ENCODE measurements at places on chromosomes 3 and 15.

- DNase-seq, result no peak
Measured at GRCh38 chr3:128324911-128325592, 141.6 kb downstream of the DNAJB8 start.

GRCh38 chr3:188465311-188465710 is 311.4 kb downstream of the LPP start:
- DNase-seq, result no peak

- no peak for DNase-seq
Measured at GRCh38 chr15:98901434-98902072, 106.0 kb downstream of the PGPEP1L start.

GRCh38 chr3:12752102-12752501 is 7.0 kb downstream of the TMEM40 start:
- no peak for DNase-seq

GRCh38 chr15:42059661-42060476 is 34.5 kb downstream of the PLA2G4D start:
- DNase-seq, result peak; percentile 62

GRCh38 chr15:38440353-38441129 is 13.4 kb upstream of the FAM98B start:
- peak; percentile 86 for DNase-seq

GRCh38 chr3:105661461-105661860 is 207.4 kb downstream of the CBLB start:
- DNase-seq, result no peak

DNA sequence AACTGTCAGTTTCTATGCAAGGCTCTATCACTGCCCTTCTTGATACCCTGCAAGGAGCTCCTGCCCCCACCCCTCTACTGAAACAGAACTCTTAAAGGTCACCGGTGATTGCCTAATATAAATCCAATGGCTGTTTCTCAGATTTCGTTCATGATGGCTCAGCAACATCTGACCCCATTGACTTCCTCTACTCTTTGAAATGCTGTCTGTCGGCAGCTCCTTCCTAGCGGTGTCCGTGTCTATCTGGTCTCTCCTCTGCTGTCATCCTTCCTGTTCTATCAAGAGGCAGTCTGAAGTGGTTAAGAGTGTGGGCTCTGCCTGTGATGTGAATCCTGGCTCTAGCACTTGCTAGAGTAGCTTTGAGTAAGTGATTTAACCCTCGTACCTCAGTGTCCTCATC is 5.5 kb downstream of the TMEM266 start:
- DNase-seq, result no peak

GRCh38 chr15:101526890-101527289 is 37.4 kb upstream of the PCSK6 start:
- no peak for DNase-seq

DNA sequence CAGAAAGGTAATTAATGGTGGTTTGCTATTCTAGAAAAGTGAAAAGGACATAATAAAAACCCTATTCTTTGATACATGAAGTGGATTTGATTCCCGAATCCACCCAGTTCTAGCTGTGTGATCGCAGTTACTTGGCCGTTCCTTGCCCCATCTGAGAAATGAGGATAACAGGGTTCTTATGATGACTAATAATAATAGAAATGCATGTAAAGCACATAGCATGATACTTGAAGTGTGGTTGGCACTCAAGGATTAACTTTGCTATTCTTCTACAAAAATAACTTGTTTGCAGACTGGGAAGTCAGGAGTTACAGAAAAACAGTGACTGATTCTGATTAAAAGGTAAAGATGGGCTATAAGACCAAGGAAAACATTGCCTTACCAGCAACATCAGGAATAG is 26.8 kb downstream of the PARL start:
- no peak for DNase-seq

DNA sequence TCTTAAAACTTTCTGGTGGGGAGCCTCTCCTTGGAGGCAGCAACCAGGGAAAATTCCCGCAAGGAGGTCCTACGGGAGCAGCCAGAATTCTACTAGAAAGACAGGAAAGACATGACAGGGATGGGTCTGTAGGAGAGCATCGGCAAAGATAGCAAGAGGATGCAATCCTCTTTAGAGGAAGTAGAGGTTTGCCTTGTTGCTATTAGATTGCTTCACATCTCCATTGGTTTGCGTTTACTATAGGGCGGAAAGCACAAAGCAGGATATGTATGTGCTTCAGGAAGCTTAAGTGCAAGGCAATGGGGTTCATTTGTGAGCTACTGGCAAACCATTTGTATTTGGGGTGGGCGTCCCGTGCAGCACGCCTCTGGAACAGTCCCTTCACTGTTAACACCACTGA is 193.0 kb downstream of the RORA start:
- DNase-seq, result no peak

DNA sequence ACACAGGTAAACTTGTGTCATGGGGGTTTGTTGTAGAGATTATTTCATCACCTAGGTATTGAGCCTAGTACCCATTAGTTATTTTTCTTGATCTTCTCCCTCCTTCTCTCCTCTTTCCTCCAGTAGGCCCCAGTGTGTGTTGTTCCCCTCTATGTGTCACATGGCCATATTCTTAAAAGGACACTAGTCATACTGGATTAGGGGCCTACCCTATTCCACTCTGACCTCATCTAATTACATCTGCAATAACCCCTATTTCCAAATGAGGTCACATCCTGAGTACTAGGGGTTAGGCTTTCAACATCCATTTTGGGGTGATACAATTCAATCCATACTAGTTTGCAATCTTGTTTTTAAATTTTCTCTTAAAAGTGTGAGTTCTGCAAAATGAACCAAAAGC is 142.8 kb downstream of the IMPG2 start:
- DNase-seq, result no peak

- no peak for DNase-seq
Measured at GRCh38 chr3:41848753-41849574, 112.9 kb downstream of the ULK4 start.

- DNase-seq, result no peak
Measured at GRCh38 chr3:28334552-28334951, 14.0 kb upstream of the ZCWPW2 start.

GRCh38 chr3:196849180-196849741 is 18.5 kb upstream of the SENP5 start:
- no peak for DNase-seq

- DNase-seq, result no peak
Measured at GRCh38 chr15:86483936-86484335, 404.3 kb downstream of the AGBL1 start.

DNA sequence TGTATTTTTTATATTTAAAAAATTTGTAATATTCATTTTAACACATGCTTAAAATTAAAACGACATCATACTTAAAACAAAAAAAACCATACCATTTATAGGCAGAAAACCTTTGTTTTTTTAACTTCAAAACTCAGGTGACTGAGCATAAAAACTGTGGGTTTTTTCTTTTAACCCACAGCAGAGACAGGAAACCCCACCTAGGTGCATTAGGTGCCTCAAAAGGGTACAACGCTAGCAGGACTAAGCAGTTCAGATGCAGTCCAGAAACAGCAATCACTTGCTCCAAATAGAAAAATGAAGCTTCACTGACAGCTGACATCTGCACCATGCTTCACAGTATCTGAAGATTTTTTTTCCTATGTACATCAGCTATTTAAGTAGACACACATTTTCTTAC is 52.3 kb downstream of the GLB1 start:
- no peak for DNase-seq

DNA sequence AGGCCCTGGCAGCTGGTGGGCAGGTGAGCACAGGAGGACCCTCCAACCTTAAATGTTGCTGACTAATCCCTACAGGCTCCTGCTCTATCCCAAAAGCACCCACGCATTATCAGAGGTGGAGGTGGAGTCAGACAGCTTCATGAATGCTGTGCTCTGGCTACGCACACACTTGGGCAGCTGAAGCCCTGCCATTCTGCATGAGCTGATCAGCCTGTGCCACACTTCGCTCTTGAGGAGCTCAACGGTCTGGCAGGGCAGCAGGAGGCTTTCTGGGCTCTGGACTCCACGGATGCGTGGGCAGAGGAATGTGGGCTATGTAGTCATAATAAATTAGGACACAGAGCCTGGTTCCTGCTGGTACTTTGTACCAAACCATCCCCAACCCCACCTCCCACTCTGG is 6.1 kb downstream of the MST1 start:
- DNase-seq, result no peak

DNA sequence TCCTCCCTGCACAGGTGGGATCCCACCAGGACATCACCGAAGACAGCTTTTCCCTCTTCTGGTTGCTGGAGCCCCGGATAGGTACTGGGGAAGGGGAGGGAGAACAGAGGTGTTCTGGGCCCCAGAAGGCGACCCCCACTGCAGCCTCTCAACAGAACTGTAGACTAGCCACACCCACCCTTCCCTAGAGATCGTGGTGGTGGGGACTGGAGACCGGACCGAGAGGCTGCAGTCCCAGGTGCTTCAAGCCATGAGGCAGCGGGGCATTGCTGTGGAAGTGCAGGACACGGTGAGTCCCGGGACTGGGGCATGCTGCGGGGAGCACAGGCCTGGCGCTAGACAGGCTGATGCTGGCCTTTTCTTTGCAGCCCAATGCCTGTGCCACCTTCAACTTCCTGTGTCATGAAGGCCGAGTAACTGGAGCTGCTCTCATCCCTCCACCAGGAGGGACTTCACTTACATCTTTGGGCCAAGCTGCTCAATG is 809 bp downstream of the NDUFAF3 start:
- DNase-seq, result no peak

GRCh38 chr3:32975891-32976595 is 24.6 kb downstream of the CCR4 start:
- no peak for DNase-seq

DNA sequence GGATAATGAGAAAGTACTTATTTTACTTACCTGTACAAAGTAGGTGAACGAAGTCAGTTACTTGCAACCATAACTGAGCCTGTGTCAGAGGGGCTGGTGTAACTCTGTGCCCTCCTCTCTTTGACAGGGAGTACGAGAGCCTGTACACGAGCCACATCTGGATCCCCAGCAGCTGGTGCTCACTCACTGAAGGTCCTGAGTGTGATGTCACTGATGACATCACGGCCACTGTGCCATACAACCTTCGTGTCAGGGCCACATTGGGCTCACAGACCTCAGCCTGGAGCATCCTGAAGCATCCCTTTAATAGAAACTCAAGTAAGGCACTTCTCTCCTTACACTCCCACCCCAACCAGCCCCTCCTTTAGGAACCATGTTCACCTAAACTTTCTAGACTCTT is 24.2 kb downstream of the IL20RB start:
- no peak for DNase-seq

DNA sequence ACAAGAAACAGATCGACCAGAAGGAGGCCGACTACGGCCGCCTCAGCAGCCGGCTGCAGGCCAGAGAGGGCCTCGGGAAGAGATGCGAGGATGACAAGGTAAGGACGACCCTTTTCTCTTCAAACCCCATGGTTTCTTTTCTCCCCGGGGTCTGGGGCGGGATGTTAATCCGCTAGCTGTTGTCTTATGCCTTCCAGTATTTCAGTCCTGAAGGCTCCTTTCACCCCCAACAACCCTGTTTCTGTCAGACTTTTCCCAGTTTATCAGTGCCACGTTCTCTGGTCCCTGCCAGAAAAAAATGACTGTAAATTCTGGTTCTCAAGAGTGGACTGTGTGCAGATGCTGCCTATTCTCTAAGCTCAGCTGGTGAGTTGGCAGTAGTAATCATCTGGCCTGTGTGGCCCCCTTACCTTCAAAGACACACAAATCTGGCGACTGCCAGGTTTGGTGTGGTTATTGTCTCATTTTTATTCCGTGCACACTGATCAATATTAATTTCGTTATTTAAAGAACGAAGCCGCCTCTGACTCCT is 806 bp downstream of the GOLM2 start:
- DNase-seq, result no peak

GRCh38 chr3:36476286-36476942 is 96.1 kb downstream of the STAC start:
- no peak for DNase-seq

- DNase-seq, result no peak
Measured at GRCh38 chr3:51141573-51141972, 243.5 kb upstream of the MANF start.

GRCh38 chr3:69723389-69723788 is 15.9 kb upstream of the MITF start:
- no peak for DNase-seq

DNA sequence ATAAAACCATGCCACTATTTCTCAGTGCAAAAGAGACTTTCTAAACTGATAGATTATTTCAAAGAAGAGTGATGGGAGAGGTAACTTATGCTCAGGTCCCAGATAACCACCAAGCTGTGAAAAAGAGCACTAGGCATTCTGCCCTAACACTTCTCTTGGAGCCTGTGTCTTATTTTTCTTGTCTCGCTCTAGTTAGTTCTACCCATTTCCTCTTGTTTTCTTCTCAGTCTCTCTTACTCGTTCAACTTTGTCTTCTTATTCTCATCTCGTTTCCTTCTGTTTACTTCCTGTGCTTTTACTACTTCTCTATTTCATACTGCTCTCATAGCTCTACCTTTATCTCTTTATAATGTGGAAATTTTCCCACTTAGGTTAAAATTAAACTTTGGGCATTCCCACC is 91.8 kb upstream of the CGNL1 start:
- no peak for DNase-seq

DNA sequence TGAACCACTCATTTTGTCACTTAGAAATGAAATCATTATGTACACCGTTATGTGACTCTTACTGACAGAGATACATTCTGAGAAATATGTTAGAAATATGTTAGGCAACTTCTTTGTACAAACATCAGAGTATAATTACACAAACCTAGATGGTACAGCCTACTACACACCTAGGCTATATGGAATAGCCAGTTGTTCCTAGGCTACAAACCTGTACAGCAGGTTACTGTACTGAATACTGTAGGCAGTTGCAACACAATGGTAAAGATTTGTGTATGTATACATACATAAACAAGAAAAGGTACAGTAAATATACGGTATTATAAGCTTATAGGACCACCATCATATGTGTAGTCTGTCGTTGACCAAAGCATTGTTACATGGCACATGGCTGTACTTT is 3.7 kb downstream of the SACM1L start:
- no peak for DNase-seq

Measured in NCI-H1417 (cell line).